ENCODE measurements at places on chromosomes 6 and 20. TPM values are rescaled to one million over a fixed set of nuclear protein-coding genes. Genes with fewer than 3 reads are reported as not detected.

Gene TMEM217
- total RNA-seq: 0.99 TPM

Gene ADTRP
- 0.54 TPM for total RNA-seq

Gene SSTR4
- total RNA-seq: not detected

Gene WFDC5
- not detected for total RNA-seq

Gene MRAP2
- total RNA-seq: 0.38 TPM

Gene TSPO2
- not detected for total RNA-seq

Gene NKX2-4
- total RNA-seq: not detected

Gene ANKRD66
- not detected for total RNA-seq

Gene RBPJL
- not detected for total RNA-seq

Gene MYCT1
- not detected for total RNA-seq

Gene IL17F
- total RNA-seq: not detected

Gene OTOR
- total RNA-seq: not detected

Gene CALHM4
- not detected for total RNA-seq

GRCh38 chr20:15895560-15896084 is 677.6 kb downstream of the KIF16B start:
- DNase-seq: no peak

- DNase-seq: peak; percentile 32
These were observed 160.5 kb downstream of the TTLL2 start for GRCh38 chr6:167485186-167485978.

DNA sequence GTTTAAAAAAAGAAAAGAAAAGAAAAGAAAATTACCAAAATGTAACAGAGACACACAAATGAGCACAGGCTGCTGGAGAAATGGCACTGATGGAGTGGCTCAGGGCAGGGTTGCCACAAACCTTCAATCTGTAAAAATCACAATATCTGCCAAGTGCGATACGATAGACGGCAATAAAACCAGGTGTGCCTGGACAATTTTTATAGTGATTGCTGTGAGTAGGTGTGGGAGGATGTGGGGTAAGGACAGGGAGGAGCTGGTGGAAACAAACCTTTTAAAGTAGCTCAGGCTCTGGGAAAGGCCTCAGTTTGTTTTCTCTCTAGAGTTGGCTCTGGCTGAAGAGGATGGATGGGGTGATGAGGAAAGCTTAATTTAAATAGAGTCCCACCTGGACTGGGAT is 592.7 kb upstream of the AGPAT4 start:
- DNase-seq: no peak

GRCh38 chr20:7608250-7608649 is 332.0 kb downstream of the HAO1 start:
- DNase-seq: peak; percentile 2

GRCh38 chr6:159969204-159969912 is 476 bp downstream of the IGF2R start:
- DNase-seq: peak; percentile 38

DNA sequence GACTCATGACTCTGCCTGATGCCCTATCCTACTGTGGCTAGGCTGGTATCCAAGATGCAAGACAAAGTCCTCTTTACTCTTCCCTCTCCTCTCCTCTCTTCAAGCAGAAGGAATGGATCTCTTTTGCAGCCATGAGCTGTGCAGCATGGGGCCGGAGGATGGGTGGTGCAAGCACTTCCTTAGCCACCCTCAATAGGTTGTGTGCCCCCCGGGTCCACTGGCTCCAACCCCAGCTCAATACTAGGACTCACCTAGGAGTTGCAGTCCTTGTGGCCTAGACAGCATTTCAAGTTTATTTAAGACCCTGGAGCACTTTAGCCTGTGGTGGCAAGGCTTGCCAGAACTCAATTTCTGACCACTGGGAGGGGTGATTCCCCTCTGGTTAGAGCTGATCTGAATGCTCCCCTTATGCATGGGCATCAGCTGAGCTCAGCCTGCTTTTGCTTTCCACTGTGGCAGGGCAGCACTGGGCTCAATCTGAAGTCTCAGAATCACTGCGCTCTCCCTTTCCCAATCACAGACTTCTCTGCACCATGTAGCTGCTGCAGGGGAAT is 29.0 kb upstream of the GRM4 start:
- DNase-seq: no peak

DNA sequence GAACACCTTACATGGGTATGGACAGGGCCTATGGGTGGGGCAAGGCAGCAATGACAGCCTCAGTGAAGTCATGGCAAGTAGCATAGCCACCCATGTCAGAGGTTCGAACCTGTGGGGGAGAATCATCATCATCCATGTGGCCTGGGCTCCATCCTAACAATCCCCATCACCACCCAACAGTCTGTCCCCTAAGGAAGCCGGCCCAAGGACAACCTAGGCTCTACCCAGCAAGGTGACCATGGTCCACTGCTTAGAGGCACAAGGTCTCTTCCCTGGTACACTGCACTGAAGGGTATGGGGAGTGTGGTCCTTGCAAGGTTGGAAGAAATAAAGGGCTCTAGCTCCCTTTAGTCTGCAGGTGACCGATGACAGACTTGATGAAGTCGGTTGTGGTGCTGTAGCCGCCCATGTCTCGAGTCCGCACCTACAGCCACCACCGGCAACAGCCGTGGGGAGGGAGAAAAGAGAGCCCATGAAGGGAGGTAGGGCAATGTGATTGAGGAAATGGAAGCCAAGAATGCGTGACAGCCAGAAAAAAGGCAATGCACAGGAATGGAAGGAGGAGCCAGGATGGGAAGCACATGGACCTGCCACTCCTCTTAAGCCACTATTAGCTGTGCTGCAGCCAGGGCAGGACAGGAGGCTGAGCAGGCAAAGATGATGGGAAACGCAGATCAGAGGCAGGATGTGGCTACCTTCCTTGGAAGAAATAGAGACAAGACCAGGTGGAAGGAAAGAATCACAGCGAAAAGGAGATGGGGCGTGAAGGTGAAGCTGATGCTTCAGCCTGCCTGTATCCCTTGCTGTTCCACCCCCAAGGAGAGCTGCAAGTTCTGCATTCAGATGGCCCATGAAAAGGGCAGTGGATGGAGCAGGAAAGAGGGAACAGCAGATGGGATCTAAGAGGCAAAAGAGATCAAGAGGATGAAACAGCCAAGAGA is 5.3 kb downstream of the IDH3B start:
- DNase-seq: no peak

- DNase-seq: no peak
These were observed 46.3 kb downstream of the GRIK2 start for GRCh38 chr6:101439790-101440189.

GRCh38 chr20:58481481-58482021 is 33.6 kb downstream of the APCDD1L start:
- DNase-seq: peak; percentile 61

- DNase-seq: no peak
These were observed 158.7 kb downstream of the SOX4 start for GRCh38 chr6:21752054-21752811.

GRCh38 chr6:1485678-1486077 is 96.3 kb downstream of the FOXF2 start:
- DNase-seq: peak; percentile 26

DNA sequence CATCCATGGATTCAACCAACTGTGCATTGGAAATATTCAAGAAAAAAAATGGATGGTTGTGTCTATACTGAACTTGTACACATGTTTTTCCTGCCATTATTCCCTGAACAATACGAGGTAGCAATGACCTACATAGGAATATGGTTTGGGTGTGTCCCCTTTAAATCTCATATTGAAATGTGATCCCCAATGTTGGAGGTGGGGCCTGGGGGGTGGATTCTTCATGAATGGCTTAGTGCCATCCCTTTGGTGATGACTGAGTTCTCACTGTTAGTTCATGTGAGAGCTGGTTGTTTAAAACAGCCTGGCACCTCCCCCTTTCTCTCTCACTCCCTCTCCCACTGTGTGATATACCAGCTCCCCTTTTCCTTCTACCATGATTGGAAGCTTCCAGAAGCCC is 139.8 kb upstream of the BACH2 start:
- DNase-seq: no peak

GRCh38 chr6:79947191-79948186 is at the start of gene ELOVL4:
ELOVL4 (minus strand) TSS chr6:79947553; CDS start chr6:79947279, 274 bp downstream.
- peak; percentile 44 for DNase-seq

- DNase-seq: no peak
These were observed 46.3 kb downstream of the NINL start for GRCh38 chr20:25538838-25539665.

- no peak for DNase-seq
These were observed 29.2 kb downstream of the GOPC start for GRCh38 chr6:117573006-117573680.

- DNase-seq: no peak
These were observed 9.8 kb downstream of the SDC4 start for GRCh38 chr20:45338121-45339030.

- DNase-seq: no peak
These were observed 322.4 kb upstream of the TSHZ2 start for GRCh38 chr20:52649727-52650126.

GRCh38 chr6:26158076-26158580 is 70.9 kb downstream of the HFE start:
- peak; percentile 88 for DNase-seq

DNA sequence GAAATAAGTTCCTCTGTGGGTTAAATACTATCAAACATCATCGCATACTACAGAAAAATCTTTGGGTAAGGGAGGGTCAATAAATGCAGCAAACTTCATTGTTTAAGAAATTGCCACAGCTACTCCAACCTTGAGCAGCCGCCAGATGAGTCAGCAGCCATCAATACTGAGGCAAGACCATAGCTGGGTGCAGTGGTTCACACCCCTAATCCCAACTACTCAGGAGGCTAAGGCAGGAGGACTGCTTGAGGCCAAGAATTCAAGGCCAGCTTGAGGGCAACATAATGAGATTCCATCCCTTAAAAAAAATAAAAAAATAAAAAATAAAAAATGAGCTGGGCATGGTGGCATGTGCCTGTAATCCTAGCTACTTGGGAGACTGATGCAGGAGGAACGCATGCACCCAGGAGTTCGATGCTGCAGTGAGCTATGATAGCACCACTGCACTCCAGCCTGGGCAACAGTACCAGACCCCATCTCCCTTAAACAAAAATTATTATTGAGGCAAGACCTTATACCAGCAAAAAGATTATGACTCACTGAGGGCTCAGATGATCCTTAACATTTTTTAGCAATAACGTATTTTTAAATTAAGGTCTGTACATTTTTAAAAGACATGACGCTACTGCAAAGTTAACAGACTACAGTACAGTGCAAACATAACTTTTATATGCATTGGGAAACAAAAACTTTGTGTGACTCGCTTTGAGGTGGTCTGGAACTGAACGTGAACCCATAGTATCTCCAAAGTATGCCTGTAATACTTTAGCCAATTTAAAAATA is 8.8 kb downstream of the SRPK1 start:
- DNase-seq: peak; percentile 23

- no peak for DNase-seq
These were observed 29.9 kb downstream of the PHACTR2 start for GRCh38 chr6:143707697-143708096.

DNA sequence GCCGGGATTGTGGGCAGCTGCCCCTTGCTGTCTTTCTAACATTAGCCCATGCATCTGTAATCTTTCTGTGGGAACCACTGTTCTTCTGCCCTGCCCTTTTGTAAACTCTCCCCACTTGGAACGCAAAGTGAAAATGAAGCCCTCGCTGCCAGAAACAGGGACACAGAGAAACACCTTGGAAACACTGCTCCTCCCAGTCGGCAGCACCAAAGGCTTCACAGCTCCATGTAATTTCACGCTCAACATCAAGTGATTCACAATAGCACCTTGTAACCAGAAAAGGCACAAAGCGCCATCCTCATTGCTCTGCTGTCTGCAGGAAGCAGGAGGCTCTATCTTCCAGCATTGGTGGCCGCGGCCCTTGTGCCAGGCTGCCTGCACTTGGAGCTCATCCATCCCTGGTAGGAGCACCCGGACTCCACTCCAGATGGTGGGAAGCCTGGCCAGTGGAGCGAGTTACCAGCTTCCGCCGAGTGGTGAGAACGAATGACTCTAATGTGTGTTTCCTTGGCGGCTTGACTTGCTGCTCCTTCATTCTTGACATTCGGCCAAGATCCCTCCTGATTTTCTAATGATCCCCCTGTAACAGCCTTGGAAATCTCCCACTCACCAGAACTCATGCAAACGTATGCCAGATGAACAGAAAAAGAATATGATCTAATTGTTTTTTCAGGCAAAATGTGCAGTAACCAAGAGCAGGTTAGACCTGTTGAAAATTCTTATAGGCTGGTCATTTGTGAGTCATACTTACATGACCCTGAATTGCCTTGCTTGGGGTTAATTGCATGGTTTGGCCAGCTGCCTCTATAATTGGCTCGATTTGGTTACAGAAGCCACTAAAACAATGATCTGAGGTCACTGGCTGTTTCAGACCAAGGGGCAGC is 169.1 kb upstream of the CDYL start:
- peak; percentile 51 for DNase-seq

DNA sequence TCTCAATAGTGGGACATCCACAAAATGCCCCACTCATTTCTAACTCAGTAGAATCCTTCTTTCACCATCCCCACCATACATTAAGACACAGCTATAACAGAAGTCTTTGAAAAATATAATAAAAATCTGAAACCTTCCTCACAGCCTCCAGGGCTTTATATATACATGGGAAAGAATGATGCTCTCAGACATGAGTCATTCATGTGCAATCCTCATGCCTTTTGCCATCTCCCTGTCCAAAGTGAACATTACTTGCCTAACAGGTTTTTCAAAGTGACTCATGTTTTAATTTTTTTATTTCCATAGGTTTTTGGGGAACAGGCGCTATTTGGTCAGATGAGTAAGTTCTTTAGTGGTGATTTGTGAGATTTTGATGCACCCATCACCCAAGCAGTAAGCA is 162.7 kb downstream of the RALGAPA2 start:
- peak; percentile 2 for DNase-seq

DNA sequence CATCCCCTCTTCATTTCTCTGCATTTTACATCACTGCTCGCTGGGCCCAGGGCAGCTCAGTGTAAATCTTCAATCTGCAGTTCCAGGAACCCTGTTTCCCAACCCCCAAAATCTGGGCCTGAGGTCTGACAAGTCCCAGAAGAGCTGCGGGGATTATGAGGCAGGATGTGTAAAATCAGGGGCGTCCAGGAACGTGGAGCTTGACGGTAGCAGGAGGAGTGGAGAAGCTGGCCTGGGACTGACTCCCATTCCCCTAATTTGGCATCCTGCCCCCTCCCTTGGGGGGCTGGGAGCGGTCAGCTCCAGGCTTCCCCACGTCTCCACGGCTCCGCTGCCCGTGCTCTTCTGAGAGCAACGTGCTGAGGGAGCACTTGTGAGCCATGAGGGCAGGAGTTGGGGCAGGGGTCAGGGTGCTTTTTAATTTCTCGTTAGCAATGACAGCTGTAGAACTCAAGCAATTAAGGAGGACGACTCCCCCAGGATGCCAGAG is 23.4 kb upstream of the VEGFA start:
- DNase-seq: no peak

GRCh38 chr6:36370638-36371037 is 16.8 kb downstream of the ETV7 start:
- DNase-seq: no peak

- no peak for DNase-seq
These were observed 91.5 kb downstream of the PACRG start for GRCh38 chr6:162819284-162819683.

- no peak for DNase-seq
These were observed 489.2 kb downstream of the EPHA7 start for GRCh38 chr6:92930171-92930570.
